ENCODE measurements at places on chromosomes 5 and 9.

GRCh38 chr9:101674165-101674564, 64.3 kb downstream of the GRIN3A start:
- no peak for DNase-seq

- no peak for DNase-seq
These were observed 107.6 kb downstream of the LURAP1L start for GRCh38 chr9:12882430-12882829.

DNA sequence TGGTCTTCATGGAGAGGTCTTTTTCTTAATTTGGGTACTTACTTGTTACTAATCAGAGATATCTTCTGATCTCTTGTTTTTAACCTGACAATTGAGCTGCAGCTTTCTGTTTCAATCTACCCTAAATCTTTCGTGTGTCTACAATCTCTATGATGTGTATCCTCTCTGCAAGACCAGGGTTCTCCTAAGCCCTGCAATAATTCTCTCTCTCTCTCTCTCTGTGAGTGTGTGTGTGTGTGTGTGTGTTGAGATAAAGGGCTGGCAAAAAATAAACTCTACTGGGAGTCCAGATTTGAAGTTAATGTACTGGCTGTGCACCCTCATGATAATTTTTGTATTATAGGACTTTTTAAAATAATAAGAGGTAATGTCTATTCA, 57.8 kb upstream of the FBXL7 start:
- no peak for DNase-seq

- DNase-seq, result no peak
These were observed 426.7 kb downstream of the CDK5RAP2 start for GRCh38 chr9:120153258-120153657.

DNA sequence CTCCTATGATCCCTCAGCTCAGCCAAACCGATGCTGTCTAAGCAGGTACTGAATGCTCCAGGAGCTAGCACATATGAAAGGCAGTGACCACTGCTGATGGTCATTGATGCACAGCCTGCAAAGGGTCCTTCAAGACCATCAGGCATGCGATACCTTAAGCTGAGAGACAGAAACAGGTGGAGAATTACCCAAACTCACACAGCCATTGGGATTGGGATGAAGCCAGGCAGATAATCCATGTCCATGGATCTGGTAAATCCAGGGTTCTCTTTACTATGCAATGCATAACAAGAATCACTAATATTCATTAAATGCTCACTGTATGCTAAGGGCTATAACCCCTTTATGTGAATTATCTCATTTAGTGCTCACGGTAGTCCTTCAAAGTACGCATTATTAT, 36.2 kb downstream of the RAPGEF1 start:
- DNase-seq, result no peak

DNA sequence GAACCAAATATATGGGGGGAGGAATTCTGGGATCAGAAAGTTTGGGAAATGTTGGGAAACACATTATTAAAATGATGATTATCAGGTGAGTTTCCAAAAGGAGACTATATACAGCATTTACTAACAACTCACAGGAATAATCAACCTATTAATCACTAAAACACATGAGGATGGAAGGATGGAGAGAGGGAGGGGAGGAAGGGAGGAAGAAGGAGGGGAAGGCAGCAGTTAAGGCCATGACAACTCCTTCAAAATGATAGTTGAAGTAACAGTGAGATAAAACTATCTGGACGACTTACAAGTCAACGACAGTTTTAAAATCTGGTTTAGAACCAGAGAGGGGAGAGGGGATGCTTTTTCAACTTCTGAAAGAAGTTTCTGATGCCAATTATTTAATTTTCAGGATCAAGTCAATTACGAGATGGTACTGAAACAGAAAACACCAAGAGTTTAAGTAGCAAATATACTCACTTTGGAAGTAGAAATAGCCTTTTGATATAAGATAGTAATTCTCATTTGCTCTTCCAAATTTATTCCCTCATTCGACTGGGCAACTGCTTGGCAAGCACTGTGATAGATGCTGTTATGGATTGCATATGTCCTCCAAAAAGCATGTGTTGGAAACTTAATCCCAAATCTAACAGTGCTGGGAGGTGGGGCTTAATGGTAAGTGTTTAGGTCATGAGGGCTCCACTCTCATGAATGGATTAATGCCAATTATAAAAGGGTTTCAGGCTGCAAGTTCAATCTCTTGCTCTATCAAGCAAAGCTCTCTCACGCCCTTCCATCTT, 30.4 kb downstream of the FBXW11 start:
- no peak for DNase-seq

- DNase-seq, result no peak
These were observed 35.6 kb downstream of the TRIO start for GRCh38 chr5:14178671-14179211.

DNA sequence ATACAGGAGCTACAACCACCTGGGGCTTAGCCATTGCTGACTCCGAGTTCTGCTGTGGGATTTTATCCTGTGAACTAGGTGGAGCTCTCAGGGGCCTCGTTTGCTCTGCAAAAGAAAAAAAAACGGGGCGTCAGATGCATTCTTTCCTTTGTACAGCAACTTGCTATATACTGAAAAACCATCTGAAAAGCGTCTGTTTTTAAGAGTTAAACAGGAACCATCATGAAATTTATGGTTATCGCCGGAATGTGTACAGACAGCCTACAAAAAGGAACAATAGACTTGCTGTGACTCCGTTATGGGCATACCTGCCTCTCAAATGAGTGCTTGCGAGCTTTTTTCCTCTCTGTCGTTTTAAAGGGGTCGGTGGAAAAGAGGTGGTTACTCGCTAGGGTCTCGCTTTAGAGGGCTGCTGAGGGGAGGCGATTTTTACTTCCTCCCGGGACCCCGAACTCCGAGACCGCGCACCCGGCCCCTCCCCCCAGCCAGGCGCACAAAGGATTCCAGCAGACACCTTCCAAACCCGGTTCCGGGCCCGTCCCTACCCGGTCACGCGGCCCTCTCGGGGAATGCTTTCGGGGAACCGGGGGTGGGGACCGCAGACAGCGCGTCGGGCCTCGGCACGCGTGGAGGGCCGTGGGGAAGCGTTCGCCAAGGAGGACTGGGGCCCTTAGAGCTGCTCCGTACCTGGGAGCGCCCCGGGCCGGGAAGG, 826 bp downstream of the PAIP1 start:
- DNase-seq, result peak; percentile 58

- DNase-seq, result no peak
These were observed 122.3 kb downstream of the NR3C1 start for GRCh38 chr5:143281226-143281625.

GRCh38 chr5:1652873-1653697, 129.3 kb upstream of the LPCAT1 start:
- DNase-seq, result peak; percentile 19

DNA sequence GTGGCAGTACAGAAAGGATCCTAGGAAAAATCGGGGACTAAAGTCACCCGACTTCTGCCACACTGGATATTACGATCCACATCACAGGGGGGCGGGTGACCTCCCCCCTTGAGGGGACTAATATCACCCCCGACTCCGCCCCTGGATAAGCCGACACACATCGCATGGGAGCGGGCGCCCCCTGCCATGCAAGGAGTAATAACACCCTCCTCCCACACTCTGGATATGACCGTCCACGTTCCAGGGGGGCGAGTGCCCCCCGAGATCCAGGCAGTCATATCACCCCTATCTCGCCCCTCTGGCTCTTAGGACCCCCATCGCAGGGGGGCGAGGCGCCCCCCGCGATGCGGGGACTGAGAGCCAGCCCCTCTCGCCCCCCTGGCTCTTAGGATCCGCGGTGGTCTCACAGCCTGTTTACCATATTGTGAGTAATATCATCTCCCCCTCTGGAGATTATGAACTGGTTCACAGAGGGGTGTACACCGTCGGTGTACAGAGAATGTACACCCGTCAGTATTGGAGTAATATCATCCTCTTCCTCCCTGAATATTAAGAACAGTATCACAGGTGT, 423.0 kb downstream of the DIRAS2 start:
- peak; percentile 25 for DNase-seq

DNA sequence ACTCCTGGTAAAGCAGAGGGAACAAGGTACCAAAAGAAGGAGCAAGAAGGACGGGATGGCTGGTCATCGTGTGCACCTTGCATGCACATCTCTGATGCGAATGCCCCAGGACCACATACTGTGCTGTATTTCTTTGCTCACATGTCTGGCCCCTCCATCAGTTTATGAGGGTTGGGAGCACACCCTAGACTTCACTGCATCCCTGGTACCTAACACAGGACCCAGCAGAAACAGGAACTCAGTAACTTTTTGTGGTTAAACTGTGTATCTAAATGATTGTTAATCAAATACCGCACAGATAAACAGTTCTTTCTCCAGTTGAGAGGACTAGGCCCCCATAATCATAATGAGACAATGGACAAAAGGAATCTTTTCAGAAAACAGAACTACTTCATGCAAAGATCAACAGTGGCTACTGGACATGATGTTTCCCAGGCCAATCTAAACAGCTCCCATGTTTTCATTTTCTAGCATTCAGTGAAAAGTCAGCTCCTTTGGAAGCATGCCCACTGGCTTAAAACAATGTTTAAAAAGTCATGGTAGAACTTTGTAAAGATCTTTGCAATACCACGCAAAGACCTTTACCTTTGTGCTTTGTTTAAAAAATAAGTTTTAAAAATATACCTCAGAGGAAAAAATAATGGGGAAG, 55.5 kb upstream of the IFNK start:
- no peak for DNase-seq

DNA sequence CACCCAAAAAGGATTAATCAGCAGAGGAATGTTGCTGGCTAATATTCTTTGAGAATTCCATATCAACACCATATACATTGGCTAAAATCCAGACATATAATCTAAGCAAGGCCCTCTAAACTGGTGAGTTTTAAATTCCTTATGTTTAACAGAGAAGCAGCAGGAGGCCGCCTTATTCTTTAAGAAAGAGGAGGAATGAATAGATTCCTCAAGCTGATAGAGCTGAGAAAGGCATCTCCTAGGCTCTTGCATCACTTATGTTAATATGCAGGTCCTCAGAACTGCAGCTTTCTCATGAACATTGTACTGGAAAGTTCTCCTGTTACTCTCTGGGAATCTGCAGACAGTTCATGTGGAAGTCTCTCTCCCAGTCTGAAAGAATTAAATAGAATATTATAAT, 20.1 kb upstream of the SMARCA2 start:
- DNase-seq, result no peak

- DNase-seq, result no peak
These were observed 23.2 kb downstream of the MAP3K1 start for GRCh38 chr5:56838409-56839039.

- no peak for DNase-seq
These were observed 15.9 kb downstream of the LRRC70 start for GRCh38 chr5:62594364-62594984.

GRCh38 chr9:133417541-133418461, at the start of gene REXO4:
Gene REXO4, minus strand, starts transcription at chr9:133418010. Its CDS starts 166 bp downstream, at chr9:133417844.
- peak; percentile 83 for DNase-seq

- DNase-seq, result no peak
These were observed 377.5 kb downstream of the MED10 start for GRCh38 chr5:6000867-6001266.

DNA sequence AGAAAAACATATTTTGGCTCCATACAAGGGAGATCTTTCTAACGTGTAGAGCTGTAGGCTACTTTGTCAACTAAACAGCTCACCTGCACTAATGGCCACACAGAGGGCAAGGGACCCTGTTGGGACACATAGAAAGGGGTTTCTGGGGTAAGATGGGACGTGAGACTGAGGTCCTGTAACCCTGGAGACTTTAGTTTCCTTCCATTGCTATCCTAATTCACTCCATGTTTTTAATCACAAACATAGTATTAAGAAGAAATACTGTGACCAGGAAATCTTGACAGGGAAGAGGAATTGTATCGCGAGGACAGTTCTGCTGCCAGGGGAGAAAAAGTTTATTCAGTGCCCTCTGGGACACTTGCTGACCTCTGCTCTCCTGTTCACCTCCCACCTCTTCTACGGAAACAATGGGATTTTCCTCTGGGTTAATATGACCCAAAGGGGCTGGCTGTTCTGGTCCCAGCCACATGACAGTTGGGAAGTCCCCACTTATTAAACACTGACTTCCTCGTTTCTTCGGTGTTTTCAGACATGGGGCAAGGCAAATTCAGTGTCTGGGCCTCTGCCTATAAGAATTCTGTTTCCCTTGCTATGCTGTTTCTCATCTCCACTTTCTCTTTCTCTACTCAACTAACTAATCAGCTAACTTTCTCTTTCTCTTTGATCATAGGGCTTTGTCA, 106.9 kb upstream of the SEMA6A start:
- no peak for DNase-seq

GRCh38 chr5:166287866-166288265, 2003.6 kb upstream of the WWC1 start:
- no peak for DNase-seq

DNA sequence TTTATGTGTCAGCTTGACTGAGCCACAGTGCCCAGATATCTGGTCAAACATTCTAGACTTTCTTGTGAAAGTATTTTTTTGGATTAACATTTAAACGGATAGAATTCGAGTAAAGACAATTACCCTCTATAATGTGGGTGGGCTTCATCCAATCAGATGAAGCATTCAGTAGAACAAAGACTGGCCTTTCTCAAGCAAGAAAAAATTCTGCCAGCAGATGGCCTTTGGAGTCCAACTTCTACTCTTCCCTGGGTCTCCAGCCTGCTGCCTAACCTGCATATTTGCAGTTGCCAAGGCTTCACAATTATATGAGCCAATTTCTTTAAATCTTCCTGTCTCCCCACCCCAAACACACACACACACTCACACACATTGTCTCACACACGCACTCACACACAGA, 86.4 kb downstream of the MED10 start:
- no peak for DNase-seq

- no peak for DNase-seq
These were observed 124.3 kb downstream of the STK32A start for GRCh38 chr5:147359101-147359500.

- DNase-seq, result no peak
These were observed 91.0 kb upstream of the PUM3 start for GRCh38 chr9:2934883-2935282.

- DNase-seq, result no peak
These were observed 189.4 kb downstream of the FANCC start for GRCh38 chr9:95128177-95128524.

DNA sequence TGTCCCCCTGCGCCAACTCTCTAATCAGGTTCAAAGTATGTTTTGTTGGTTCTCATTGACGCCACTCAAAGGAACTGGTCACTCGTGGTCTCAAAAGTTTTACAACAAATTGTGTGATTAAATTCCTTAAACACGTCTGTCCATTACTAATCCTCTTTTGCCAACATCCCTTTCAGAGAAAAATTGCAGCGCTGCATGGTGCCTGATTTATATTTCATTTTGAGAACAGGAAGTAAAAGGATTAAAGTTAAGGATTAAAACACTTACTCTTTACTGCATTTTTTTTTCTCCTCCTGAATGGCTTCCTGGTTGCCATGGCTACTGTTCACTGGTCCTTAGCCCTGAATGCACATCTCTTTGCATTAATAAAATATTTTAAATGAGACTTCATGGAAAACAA, 383.5 kb downstream of the GLIS3 start:
- DNase-seq, result no peak

GRCh38 chr9:114900942-114901802, 29.2 kb downstream of the TNFSF8 start:
- no peak for DNase-seq

GRCh38 chr9:96022445-96023051, 147.1 kb downstream of the ERCC6L2 start:
- no peak for DNase-seq

- DNase-seq, result no peak
These were observed 67.5 kb downstream of the COL15A1 start for GRCh38 chr9:99011161-99011709.

Data from CD4-positive, alpha-beta T cell treated with Interleukin-6 for 4 hours (primary cell).